ENCODE measurements at places on chromosomes 5 and 9. TPM values are rescaled to one million over a fixed set of nuclear protein-coding genes. Genes with fewer than 3 reads are reported as not detected.

ZNF474 gene
- 0.09 TPM for total RNA-seq

DOCK8 gene
- 0.36 TPM for total RNA-seq

ANKRD34B gene
- total RNA-seq: not detected

TMCO6 gene
- 10.5 TPM for total RNA-seq

SYK gene
- not detected for total RNA-seq

PCDHGA2 gene
- 0.90 TPM for total RNA-seq

GABRA6 gene
- total RNA-seq: not detected

SLC6A3 gene
- not detected for total RNA-seq

XPA gene
- 8.8 TPM for total RNA-seq

OTULINL gene
- under 0.01 TPM for total RNA-seq

AGXT2 gene
- not detected for total RNA-seq

LVRN gene
- 0.09 TPM for total RNA-seq

Data from endothelial cell of coronary artery (primary cell).